ENCODE measurements at places on chromosomes 12 and 14.
A peak's percentile ranks its signal among the peaks of the same experiment; 100 is the strongest.

DNA sequence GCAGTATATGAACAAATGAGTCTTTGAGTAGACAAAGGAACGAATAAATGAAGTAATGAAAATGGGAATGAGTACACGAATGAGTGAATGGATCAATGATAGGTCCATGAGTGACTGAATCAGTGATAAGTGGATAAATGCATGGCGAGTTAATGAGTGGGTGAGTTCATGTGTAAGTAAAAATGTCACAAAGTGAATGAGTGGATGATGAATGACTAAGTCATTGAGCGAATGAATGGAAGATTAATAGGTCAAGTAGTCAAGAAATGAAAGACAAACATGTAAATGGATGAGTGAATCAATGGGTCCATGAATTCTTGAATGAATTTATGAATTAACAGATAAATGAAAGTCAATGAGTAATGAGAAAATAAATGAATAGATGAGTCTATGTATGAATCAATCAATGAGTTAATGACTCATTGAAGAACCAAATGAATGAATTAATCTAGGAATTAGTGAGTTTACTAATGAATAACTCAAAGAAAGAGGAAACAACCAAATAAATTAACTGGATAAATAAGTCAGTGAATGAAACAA is 97.3 kb upstream of the RTL1 start:
- no peak for DNase-seq

- no peak for DNase-seq
Observed at GRCh38 chr14:84432676-84433075, 1097.3 kb upstream of the FLRT2 start.

DNA sequence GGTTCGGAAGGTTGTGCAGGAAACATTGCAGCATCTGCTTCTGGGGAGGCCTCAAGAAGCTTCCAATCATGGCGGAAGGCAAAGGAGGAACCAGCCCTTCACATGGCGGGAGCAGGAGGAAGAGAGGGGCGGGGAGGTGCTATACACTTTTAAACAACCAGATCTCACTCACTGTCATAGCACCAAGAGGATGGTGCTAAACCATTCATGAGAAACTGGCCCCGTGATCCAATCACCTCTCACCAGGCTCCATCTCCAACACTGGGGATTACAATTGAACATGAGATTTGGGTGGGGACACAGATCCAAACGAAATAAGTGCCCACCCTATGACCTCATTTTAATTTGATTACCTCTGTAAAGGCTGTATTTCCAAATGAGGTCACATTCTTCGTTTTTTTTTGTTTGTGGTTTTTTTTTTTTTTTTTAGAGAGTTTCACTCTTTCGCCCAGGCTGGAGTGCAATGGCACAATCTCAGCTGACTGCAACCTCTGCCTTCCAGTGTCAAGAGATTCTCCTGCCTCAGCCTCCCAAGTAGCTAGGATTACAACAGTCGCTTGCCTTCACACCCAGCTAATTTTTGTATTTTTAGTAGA is 11.4 kb upstream of the ORAI1 start:
- no peak for DNase-seq

DNA sequence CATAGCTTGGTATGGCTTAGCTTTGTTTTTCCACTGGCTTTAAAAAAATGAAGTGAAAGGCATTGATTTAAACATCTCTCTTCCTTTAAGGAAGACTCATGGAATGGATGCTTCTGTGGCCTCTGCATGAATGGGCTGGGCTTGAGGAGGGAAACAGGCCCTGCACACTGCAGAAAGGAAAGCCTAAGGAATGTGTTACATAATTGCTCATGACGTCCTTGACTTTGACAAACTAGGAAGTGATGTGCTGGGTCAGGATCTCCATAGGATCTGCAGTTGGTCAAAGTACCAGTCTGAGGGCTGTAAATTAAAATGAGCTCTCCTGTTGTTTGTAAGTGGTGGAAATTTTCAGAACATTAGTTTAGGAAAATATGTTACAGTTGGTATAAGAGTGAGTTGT is 12.7 kb downstream of the SAMD4A start:
- DNase-seq: no peak

- no peak for DNase-seq
Observed at GRCh38 chr12:124683152-124684124, 116.0 kb upstream of the NCOR2 start.

DNA sequence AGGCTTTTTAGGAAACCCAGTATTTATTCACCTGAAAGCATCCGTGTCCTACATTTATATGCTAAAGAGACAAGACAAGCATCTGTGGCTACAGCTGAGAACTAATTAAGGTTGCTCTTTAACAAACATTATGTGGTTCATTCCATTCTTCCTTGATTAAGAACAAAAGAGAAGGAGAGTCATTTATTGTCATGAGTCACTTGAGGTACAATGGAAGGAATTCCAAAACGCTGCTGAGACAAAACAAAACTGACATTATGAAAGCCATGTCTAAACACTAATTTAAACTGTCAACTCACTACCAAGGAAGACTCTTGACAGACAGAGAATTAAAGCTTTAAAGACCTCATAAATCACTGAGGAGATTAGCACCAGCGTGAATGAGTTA is 214.4 kb downstream of the BMP4 start:
- DNase-seq: no peak

GRCh38 chr14:105943973-105944602 is 417.7 kb downstream of the TMEM121 start:
- DNase-seq: no peak

GRCh38 chr12:67070604-67071003 is 198.6 kb upstream of the CAND1 start:
- DNase-seq: no peak

DNA sequence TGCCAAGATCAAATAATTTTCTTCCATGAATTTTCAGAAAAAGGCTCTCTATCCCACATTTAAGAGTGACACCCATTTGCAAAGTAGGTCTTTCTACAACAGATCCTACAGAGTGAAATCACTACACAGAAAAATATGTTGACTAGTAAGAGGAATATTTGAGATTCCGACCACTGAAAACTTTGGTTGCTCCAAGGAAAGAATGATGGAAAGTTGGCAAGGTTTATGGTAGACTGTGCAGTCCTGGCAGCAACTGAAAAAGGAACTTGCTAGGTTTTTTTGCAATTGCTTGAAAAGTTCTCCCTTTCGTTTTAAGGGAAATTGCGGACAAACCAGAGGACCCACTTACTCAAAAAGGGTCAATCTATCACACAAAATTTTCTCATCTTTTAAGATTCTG is 83.1 kb upstream of the TSPAN8 start:
- no peak for DNase-seq

DNA sequence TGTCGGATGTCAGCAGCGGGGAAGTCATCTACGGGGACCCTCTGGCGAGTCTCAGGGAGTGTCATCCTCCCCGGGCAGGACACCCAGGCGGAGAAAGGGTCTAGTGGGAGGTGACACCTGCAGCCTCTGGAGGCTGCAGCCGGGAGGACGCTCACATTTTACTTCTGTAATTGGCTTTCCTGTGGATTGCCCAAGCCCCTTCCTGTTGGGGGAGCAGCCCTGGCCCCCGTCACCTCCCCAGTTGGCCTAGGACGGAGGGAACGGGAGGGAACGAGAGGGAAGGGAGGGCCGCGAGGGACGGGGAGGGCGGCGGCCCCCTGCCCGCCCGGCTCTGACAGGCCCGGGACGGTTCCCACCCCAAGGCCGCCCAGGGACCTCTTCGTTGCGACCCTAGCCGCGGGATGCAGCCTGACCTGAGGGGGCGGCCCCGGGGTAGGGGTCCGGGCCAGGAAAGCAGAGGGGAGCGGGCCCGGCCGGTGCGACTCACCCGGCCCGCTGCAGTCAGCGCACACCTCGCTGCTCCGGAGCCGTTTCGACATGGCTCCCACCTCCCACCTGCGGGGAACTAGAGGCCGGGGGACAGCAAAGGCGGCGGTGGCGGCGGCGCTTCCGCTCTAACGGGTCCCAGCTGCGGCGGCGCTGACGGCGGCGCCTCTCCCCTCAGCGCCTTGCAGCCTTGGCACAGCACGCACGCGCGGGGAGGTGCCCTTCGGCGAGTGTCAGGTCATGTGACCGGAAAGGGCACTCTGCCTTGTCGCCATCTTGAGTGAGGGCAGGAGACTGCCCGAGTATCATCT is at the start of gene GIT2:
Gene GIT2, minus strand, starts transcription at position 683 of the 797 bp plus-strand sequence. Its CDS starts 144 bp downstream, at position 539.
- DNase-seq: peak; percentile 96

- no peak for DNase-seq
Observed at GRCh38 chr12:1728824-1729223, 38.0 kb downstream of the ADIPOR2 start.
